Activated T-cell treated with anti-CD3 and anti-CD28 coated beads, Interleukin-2, amount 50 U/mL, for 4 hours (primary cell): ENCODE measurements at places on chromosomes 4 and X. TPM values are rescaled to one million over a fixed set of nuclear protein-coding genes. Genes with fewer than 3 reads are reported as not detected.

CFAP97 gene
- total RNA-seq: 36.8 TPM

- DNase-seq: no peak
These were observed 6.8 kb downstream of the SRPX2 start for GRCh38 chrX:100650841-100651240.

DNA sequence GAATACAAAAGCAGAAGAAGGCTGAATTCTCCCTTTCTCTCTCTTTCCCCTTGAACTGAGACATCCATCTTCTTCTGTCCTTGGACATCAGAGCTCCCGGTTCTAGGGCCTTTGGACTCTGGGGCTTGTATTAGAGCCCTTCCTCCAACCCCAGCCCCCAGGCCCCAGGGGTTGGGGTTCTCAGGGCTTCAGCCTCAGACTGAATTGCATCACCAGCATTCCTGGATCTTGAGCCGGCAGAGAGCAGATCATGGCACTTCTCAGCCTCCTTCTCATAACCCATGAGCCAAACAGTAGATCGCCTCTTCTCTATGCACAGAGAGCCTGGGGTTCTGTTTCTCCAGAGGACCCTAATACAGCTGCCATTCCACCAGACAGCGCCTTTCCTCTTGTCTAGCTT lies 25.3 kb upstream of the CLDN24 start:
- DNase-seq: no peak

- DNase-seq: no peak
These were observed 205.1 kb downstream of the STK32B start for GRCh38 chr4:5256421-5256820.

IL3RA gene
- total RNA-seq: 0.76 TPM

GRCh38 chr4:40536032-40536431 lies 93.6 kb downstream of the RBM47 start:
- no peak for DNase-seq

GRCh38 chr4:182343453-182343852 lies 100.3 kb downstream of the TENM3 start:
- DNase-seq: no peak

GRCh38 chr4:66609014-66609413 lies 936.3 kb downstream of the CENPC start:
- no peak for DNase-seq

GAGE12F gene
- 0.42 TPM for total RNA-seq

- DNase-seq: no peak
These were observed 169.0 kb downstream of the CORIN start for GRCh38 chr4:47668810-47669408.

DNA sequence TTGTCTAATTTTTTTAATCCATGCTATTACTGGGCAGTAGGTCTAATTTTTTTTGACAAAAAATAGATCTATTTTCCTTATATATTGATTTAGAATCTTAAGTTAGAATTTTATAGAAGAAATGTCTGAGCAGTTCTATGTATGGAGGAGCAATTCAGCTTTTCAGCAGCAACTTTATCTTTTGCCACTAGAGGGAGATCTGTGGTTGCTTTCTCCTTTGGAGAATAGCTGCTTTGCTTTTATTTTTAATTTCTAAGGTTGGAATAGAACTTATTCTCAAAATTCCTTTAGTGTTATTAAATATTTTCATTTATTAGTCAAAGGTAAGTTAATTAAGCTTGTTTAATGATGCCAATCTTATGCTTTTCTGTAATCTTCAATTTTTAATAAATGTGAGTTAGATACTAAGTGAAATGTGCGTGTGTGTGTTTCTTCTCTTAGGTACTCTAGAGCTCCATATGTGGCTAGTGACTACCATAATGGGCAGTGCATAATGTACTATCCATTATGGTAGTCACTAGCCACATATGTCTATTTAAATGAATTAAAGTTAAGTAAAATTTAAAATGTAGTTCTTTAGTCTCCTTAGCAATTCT lies 29.3 kb downstream of the FAM199X start:
- no peak for DNase-seq

F8 gene
- 1.3 TPM for total RNA-seq

GRCh38 chr4:156419080-156419685 lies 465.5 kb upstream of the CTSO start:
- DNase-seq: no peak

GRCh38 chr4:164337219-164337944 lies 416.5 kb upstream of the SMIM31 start:
- DNase-seq: no peak

- no peak for DNase-seq
These were observed 15.2 kb downstream of the GAB1 start for GRCh38 chr4:143351774-143352451.

CCSER1 gene
- 0.16 TPM for total RNA-seq

DNA sequence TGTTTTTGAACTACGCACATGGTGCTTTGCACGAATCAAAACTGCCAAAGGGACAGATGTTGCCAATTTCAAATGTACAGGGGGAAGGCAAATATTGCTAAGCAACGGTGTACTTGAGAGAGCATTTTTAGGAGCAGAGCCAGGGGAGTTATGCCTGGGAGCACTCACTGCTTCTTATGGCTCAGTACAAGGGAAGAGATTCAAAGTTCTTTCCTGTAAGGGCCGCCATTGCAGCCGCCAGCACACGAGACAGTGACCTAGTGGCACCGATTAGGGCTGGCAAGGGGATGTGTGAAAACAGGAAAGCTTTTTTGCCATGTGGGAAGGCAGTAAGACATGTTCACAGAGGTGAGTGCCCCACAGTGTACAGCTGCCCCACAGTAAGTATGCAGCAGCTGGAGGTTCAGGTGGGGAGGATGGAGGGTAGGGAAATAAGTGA lies 133.8 kb downstream of the AFF1 start:
- no peak for DNase-seq
